ENCODE measurements at places on chromosomes 13 and 19.

DNA sequence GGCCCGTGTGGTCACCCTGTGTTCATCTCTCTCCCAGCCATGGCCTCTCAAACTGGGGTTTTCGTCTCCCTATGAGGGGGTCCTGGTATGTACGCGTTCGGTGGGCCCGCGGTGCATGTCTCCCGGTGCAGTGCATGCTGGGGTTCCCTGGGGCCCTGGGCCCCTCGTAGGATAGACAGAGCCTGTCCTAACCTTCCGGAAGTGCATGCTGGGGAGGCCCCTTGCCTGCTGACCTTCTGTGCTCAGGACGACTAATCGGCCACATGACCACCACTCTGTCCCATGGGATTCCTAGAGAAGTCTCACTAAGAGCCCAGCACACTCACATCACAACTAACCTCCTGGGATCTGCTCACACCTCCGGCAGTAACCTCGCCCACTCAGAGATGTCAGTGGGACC is 4.9 kb upstream of the USE1 start:
- no peak for DNase-seq

DNA sequence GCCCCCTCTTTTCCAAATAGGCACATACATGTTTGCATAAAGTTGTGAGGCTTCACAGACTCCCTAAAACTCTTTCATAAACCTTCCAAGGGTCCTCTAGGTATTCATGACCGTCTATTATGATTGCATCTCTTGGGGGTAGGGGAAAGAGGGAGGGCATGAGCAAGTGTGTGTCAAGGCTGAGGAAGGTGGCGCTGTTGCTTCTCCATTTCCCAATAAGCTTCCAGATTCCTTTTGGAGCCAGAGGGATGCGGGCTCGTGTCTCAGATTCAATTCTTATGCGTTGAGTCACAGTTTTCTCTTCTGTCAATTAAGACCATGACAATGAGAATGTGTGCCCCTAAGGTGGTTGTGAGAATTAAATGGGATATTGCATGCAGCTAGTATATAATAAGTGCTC is 51.0 kb upstream of the CYP2A7 start:
- no peak for DNase-seq

DNA sequence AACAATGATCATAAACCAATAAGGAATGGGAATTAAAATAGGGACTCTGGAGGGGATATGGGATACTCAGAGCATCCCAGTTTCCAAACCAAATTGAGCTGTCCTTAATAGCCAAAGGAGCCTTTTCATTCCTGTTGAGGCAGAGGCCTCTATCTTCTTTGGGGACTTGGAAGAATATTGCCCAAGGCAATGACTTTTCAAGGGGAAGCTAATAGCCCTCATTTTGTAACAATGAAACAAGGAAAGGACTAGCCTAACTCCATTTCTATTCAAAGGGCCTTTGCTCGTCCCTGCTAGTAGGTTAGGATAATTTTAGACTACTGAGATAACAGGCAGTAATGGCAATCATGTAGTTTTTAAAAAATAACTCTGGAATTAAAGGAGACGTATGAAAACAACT is 789.8 kb upstream of the SLITRK5 start:
- no peak for DNase-seq

- DNase-seq, result no peak
Observed at GRCh38 chr19:3534375-3535234, 4.4 kb upstream of the TEKTIP1 start.

DNA sequence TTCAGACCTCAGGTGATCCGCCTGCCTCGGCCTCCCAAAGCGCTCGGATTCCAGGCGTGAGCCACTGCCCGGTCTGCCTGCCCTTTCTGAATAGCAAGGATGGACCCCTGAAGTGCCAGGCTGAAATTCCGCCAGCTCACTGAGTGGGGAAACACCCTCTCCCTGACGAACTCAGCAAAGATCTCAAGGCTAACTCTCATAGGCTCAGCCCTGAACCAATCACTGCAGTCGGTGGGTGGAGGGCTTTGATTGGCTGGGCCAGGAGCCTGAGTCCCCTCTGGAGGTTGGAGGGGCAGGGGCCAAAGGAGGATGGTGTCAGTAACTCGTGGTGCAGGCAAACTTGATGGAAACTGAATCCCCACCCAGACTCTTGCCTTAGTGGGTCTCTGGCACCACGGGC is 11.2 kb upstream of the COMP start:
- no peak for DNase-seq

GRCh38 chr13:113489549-113490495 is 689 bp downstream of the DCUN1D2 start:
- DNase-seq, result no peak

GRCh38 chr19:1862068-1862423 is 1.3 kb downstream of the KLF16 start:
- no peak for DNase-seq

DNA sequence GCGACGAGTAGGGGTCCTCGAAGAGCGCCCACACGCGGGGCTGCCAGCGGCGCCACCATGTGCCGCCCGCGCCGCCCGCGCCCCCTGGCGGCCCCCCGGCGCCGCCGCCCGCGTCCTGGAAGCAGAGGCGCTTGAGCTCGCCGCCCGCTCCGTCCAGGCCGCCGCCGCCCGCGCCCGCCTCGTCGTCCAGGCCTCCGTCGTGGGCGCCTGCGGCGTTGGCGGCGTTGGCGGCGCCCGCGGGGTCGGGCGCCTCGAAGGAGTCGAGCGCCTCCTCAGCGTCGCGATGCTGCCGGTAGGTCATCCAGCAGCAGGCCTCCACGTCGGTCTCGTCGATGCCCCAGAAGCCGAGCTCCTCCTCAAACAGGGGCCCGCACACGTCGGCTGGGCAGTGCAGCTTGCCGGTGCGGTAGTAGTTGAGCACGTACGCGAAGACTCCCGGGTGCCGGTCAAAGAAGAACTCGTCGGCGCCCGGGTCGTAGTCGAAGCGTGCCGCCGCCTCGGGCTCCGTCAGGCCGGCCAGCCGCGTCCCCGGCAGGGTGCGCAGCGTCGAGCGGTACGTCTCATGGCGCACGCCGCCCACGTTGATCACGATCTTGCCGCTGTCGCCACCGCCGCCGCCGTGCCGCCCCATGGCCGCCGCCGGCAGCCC is 829 bp downstream of the KCNC3 start:
- DNase-seq, result no peak

- no peak for DNase-seq
Observed at GRCh38 chr19:15456871-15457700, 7.3 kb downstream of the RASAL3 start.

- DNase-seq, result no peak
Observed at GRCh38 chr13:22017226-22017625, 346.4 kb downstream of the FGF9 start.

GRCh38 chr19:35093430-35093829 is 22.2 kb upstream of the FXYD3 start:
- DNase-seq, result no peak

- DNase-seq, result no peak
Observed at GRCh38 chr13:100989392-100989791, 314.8 kb upstream of the TMTC4 start.

DNA sequence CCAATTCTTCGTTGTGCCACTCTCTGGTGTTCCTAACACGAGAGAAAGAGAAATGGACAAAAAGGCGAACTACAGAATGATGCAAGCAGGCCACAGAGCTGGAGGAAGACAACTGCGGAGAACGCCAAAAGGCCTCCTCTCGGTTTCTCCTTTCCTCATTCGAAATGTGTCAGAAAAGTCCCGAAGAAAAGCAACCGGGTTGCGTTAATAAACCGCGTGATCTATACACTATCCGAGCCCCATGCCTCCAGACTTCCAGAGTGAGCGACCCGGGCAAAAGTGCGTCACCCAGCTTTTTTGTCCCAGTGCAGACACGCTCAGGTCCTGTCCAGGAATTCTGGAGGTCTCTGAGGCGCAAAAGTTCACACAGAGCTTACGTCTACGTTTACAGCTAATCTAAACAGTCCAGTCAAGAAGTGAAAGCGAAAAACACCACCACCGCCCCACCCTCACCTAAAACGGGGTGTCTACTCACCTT is 413 bp downstream of the N4BP2L2 start:
- no peak for DNase-seq

- no peak for DNase-seq
Observed at GRCh38 chr13:73464758-73465616, 406.2 kb downstream of the KLF5 start.

- DNase-seq, result no peak
Observed at GRCh38 chr19:36258028-36258875, 43.3 kb downstream of the ZNF146 start.
